Esophagus muscularis mucosa (tissue), 4 donors: ENCODE measurements at places on chromosomes 5 and 9. TPM values are rescaled to one million over a fixed set of nuclear protein-coding genes. Genes with fewer than 3 reads are reported as not detected.

DNA sequence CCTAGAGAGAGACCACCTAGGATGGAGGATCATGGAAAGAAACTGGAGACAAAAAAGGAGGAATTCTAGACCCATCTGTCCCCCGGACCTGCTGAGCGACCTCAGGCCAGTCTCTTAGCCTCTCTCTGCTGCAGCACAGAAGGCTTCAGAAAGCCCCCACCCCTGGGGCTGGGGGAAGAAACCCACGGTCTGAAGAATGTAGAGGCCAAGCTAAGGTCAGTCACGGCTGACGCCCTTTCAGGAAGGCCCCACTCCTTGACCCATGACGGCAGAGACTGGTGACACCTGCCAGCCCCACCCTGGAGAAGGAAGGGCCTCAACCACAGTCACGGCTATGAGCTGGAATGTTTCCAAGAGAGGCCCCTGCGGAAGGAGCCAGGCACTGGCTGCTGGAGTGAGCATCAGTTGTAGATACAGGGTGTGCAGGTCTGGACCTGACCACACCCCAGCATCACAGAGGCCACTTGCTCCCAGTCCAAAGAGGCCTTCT is 120.5 kb upstream of the BOD1 start:
- no peak for DNase-seq

DNA sequence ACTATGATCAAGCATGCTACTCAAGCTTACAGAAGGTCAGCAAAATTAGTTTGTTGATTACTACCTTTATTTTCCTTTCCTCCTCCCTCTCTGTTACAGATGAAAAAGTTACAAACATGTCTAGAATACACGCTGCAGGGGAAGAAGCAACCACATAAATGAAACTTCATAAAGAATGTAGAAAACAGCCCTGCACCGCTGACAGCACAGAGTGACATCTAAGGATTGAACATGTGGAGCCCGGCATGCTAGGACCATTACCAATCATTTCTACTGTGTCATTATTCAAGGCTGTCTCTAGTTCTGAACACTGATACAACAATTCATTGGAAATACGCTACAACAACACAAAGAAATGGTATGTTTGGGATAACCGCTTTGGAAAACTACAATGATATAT is 261.1 kb downstream of the MLLT3 start:
- no peak for DNase-seq

The ZNF462 gene
- 38.6 TPM for total RNA-seq

GRCh38 chr5:36607114-36607571 is 737 bp downstream of the SLC1A3 start:
- no peak for DNase-seq

GRCh38 chr5:68373050-68373449 is 157.5 kb downstream of the PIK3R1 start:
- DNase-seq: peak; percentile 4

GRCh38 chr9:128877852-128878251 is 3.9 kb downstream of the KYAT1 start:
- DNase-seq: no peak

DNA sequence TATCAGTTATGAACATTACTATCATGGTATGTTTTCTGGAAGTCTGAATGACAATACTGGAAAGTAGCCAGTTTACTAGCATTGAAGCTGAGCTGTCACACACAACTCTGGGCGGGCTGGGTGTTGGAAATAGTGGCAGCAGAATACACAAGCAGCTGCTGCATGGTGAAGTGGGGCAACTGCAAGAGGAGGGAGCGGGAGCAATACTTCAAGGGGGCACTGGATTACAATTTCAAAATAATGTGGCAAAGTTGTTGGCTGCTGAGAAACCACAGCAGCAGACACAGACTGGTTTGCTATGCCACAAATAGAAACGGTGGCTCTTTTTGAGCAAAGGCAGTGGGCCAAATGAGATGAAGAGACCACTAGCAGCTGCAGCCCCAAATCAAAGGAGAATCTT is 350.2 kb downstream of the KIAA0825 start:
- no peak for DNase-seq

DNA sequence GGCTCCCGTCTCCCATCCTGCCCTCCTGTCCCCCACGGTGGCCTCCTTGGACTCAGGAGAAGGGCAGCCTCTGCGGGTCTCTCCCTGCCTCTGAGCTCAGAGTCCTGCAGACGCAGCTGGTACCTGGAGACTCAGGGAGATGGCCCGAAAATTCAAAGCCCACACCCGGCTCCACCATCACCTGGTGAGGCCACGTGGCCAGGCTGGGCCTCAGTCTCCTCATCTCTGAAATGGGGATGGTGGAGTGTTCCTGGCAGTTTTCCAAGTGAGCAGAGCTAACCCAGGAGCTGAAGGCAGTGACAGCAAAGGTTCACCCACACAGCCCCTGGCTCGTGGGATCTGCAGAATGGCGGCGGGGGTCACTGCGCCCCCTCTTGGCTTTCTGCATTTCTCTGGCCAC is 62.1 kb upstream of the RXRA start:
- DNase-seq: no peak

GRCh38 chr9:72203205-72203803 is 54.1 kb downstream of the GDA start:
- DNase-seq: no peak

GRCh38 chr5:128092144-128092543 is 8.6 kb downstream of the SLC12A2 start:
- no peak for DNase-seq

DNA sequence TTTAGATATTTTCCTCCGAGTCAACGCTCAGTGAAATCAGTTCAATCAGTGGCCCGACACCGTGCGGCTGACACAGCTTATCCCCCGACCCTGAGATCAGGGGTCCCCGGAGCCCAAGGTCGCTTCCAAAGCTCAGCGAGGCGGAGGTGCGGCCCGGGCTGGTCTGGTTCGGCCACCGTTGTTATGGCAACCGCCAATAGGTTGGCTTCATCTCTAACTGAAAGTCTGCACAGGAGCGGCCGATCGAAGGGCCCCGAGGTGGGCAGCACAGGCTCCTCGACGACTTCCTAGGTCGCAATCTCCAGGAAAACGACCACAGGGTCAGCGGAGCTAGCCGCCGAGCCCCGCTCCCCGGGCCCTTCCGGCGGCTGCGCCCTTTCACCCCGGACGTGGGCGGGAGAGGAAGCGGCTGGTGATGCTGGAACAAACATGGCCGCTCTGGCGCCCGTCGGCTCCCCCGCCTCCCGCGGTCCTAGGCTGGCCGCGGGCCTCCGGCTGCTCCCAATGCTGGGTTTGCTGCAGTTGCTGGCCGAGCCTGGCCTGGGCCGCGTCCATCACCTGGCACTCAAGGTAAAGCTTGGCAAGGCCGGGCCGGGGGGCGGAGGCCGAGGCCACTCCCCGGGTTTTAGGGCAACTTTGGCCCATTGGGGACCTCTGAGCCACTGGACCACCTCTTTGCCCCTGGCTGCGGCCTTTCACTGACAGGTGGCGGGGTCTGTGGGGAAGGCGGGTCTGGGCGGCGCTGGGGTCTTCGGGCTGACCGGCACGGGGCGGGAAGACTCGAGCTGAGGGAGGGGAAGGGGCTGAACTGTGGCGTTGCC is at the start of gene GPR107:
Gene GPR107, plus strand, starts transcription at position 403 of the 821 bp plus-strand sequence. Its CDS starts 27 bp downstream, at position 430.
- peak; percentile 94 for DNase-seq

GRCh38 chr9:26950521-26950920 is 3.5 kb upstream of the PLAA start:
- no peak for DNase-seq

GRCh38 chr9:86749894-86750255 is 197.4 kb downstream of the GAS1 start:
- no peak for DNase-seq

DNA sequence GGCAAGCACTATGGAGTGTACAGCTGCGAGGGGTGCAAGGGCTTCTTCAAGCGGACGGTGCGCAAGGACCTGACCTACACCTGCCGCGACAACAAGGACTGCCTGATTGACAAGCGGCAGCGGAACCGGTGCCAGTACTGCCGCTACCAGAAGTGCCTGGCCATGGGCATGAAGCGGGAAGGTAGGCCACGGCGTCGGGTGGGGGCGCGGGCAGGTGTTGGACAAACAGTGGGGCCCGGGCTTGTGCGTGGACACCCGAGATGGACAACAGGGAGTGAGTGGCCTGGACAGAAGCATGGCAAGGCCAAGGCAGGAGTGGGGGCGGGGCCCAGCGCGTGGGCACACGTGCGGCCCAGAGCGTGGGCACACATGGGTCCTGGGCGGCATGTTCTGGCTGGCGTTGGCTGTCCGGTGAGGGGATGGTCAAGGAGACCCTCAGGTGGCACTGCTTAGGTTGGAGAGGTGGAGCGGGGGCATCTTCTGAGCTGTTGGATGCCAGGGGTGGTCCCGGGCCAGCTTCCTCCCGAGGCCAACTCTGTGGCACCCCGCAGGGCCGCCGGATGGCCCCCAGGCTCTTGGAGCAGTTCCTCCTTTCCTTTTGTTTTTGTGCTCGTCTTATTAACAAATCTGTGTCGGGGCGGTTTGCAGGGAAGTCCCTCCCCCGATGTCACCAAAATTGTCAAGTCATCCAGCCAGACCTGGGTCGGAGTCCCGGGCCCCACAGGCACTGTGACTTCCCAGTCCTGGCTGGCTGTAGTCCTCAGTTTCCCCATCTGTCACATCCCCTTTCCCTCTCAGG is 82.9 kb downstream of the RXRA start:
- no peak for DNase-seq

The ECPAS gene
- 75.6 TPM for total RNA-seq

GRCh38 chr5:38994324-38994927 is 79.8 kb downstream of the RICTOR start:
- no peak for DNase-seq

The IL4 gene
- total RNA-seq: not detected

DNA sequence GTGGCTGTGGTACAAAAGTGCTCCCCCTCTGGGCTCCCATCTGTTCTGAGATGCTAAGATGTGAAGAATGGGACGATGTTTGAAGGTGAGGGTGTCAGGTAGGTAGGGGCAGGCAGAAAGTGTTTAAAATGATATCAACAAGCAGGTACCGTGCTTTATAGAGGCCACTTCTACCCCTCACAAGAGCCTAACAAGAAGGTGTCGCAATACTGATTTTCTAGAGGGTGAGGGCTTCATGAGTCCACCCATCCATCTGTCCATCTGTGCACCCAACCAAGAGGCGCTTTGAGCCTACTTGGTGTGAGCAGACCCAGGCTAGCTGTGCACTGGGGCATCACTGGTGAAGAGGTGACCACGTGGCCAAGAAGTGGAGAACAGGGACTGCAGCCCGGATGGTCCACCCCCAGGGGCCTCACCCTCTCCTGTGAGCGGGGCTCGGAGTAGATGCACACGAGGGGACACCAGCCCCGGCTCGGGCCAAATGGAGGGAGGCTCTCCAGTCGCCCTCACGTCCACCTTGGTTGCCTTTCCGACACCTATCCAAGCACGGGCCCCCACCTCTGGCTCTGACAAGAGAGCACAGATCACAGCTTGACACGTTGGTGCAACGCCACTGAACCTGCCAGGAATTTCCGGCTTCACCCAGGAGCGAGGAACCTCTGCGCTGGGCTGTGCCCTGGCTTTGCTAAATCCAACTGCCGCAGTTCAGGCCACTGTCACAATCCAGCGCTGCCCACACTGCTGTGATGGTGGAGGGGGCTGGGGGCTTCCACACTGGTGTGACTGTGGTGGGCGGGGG is 34.5 kb downstream of the CRB2 start:
- no peak for DNase-seq

The RNF180 gene
- 20.7 TPM for total RNA-seq

The GNA14 gene
- total RNA-seq: 4.7 TPM

- no peak for DNase-seq
Observed at GRCh38 chr5:170314541-170315095, 17.0 kb upstream of the LCP2 start.

GRCh38 chr5:119355685-119356611 is at the start of gene TNFAIP8:
TSS of gene TNFAIP8 (plus strand) at chr5:119356019. CDS start at chr5:119356091, 72 bp downstream.
- DNase-seq: no peak

The TICAM2 gene
- 1.2 TPM for total RNA-seq

The C9orf85 gene
- total RNA-seq: 7.3 TPM

DNA sequence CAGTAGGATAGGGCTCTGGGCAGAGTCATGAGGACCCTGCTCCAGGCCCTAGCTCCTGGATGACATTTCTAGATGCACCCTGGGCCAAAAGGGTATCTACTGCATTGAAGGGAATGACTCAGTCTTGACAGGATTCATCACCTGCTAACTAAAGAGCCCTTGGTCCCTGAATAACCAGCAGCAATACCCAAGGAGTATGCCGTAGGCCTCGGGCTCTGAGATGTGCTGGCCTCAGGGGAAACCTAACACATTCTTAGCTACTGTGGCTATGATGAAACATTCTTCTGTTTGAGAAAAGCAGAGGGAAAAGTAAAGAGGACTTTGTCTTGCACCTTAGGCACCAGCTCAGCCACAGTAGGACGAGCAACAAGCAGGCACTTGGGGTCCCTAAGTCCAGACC is 89.5 kb upstream of the SLC1A1 start:
- no peak for DNase-seq

The RAD23B gene
- 110 TPM for total RNA-seq

The ORM1 gene
- total RNA-seq: not detected

DNA sequence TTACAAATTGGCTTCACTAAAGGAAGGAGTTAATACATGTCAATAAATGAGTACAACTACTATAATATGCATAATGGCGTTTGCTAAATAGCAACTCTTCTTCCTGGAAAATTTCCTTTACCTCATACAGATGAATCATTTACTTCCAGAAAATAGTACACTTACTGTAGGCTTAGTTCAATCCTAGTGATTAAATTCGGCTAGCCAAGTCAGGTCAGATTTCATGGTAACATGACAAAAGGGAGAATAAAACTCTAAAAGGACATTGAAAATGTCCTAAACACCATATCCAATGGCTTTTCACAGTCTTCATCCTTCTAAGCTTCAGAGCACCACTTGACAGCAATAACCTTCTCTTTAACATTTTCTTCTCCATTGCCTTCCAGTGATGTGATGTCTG is 42.1 kb upstream of the ZFAND5 start:
- DNase-seq: no peak

The RNF208 gene
- 3.3 TPM for total RNA-seq

GRCh38 chr9:108125625-108126024 is 636.1 kb upstream of the KLF4 start:
- no peak for DNase-seq

The RANBP3L gene
- total RNA-seq: 13.7 TPM

GRCh38 chr5:14582797-14583137 is 1.2 kb downstream of the OTULINL start:
- no peak for DNase-seq

GRCh38 chr5:167573370-167574127 is 717.9 kb upstream of the WWC1 start:
- DNase-seq: no peak
